GM12864 (cell line): ENCODE measurements at places on chromosomes 7 and 10.

- DNase-seq: no peak
Observed at GRCh38 chr10:16811765-16812164, 5.5 kb downstream of the RSU1 start.

- peak; percentile 18 for DNase-seq
Observed at GRCh38 chr10:7046615-7047014, 364.2 kb downstream of the SFMBT2 start.

GRCh38 chr10:108783897-108784296 is 1139.4 kb downstream of the XPNPEP1 start:
- DNase-seq: peak; percentile 38

GRCh38 chr7:131182446-131183058 is 145.1 kb upstream of the MKLN1 start:
- DNase-seq: no peak

DNA sequence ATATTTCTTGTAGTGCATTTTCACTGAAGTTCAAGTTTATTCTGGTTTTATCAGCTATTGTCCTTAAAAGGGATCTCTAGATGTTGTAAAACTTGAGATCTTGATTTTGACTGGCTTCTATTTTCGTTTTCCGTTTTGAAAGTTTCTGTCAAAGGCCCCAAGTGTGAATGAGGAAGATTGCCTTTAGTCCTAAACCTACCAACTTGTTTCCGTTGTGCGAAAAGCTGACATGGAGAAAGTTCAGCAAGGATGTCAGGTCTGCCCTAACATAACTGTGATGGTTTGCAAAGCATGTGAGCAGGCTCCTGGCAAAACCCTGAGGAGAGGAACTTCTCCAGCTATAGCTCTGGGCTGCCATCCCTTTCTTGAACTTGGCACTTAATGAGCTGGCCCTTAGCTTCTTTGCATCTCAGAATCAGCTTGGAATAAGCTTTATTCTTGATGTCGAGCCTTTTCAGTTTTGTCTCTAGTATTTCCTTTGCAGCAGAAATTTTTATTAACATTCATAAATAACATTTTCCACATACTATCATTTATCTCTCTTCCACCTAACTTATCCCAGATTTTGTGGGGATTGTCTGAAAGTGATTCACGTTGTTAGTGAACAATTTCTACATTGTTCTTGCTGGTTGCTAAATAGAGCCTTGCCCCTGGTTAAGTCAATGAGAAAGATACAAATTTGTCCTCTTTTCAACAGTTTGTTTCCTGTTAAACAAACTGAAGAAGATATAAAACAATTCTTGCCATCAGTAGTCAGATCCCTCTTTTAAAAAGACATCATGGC is 559.4 kb downstream of the SUGCT start:
- DNase-seq: no peak

DNA sequence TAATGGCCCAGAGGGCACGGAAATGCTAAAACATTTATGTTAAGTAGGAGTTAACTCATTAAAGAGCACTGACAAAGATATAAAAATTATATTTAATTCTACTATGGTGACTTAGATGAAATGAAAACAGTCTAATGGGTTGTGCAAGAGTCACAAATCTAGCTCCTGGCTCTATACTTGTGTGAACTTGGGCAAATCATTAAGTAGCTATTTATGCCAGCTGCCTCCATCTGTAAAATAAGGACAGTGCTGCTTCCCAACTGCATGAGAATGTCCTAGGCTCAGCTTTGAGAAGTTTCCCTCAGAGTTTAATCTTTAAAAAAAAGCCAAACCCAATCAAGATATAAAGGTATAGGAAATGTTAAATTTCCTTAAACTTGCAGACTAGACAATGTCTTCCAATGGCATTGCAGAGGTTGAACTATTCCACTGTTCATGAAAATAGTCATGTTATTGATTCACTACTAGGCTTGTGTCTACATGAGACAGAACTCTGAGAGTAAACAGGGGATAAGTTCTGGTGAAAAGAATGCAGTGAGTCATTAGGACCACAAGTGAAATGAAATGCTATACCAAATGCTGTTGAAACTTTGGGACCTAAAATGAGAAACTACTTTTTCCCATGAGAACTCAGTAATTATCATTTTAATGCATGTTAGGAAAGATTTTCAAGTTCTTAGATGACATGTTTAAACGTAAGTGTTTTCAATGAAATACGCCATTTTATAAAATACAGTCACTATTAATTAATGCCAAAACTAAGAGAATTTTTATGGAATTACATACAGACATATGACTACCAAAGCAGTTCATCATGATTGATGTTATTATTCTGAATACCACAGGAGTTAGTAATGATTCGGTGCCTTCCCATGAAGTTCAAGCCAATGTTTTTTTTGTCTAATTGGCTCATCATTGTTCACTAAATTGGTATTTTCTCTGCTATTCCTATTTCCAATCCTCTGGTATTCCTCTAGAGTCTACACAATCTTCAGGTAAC is 84.2 kb downstream of the CDK6 start:
- DNase-seq: no peak

GRCh38 chr7:29464753-29465152 is 98.9 kb upstream of the PRR15 start:
- no peak for DNase-seq

DNA sequence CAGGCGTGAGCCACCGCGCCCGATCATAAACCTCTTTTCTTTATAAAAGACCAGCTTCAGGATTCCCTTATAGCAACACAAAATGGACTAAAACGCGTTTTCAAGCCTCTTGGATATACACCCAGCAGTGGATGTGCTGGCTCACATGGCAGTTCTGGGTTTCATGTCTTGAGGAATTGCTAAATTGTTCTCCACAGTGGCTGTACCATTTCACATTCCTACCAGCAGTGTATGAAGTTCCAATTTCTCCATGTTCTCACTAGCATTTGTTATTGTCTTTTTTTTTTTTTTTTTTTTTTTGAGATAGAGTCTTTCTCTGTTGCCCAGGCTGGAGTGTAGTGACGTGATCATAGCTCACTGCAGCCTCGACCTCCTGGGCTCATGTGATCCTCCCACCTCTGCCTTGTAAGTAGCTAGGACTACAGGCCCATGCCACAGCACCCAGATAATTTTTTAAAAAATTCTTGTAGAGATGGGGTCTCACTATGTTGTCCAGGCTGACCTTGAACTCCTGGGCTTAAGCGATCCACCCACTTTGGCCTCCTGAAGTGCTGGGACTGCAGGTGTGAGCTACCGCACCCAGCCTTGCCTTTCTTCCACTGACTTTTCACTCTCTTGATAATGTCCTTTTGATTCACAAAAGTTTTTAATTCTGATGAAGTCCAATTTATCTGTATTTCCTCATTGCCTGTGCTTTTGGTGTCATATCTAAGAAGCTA is 17.4 kb downstream of the TECPR1 start:
- DNase-seq: no peak

DNA sequence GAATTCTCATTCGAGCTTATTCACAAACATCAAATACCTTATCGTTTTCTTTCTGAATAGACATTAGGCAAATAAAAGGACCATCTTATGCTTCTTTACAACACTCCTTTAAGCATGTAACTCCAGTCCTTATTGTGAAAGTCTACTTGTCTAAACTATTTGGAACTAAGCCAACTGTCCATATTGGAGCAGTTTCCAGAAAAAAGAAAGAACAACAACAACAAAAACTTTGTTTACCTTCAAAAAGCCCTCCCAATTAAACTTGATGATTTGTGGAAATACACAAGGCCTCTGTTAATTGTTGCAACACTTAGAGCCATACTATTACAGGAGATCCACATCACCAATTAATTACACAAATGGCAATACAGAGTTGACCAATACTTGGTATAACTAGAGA is 163.6 kb downstream of the GALNT11 start:
- no peak for DNase-seq
